ENCODE measurements at places on chromosomes 7 and 10.

- no peak for DNase-seq
These were observed 37.7 kb downstream of the PRKG1 start for GRCh38 chr10:51112013-51112412.

DNA sequence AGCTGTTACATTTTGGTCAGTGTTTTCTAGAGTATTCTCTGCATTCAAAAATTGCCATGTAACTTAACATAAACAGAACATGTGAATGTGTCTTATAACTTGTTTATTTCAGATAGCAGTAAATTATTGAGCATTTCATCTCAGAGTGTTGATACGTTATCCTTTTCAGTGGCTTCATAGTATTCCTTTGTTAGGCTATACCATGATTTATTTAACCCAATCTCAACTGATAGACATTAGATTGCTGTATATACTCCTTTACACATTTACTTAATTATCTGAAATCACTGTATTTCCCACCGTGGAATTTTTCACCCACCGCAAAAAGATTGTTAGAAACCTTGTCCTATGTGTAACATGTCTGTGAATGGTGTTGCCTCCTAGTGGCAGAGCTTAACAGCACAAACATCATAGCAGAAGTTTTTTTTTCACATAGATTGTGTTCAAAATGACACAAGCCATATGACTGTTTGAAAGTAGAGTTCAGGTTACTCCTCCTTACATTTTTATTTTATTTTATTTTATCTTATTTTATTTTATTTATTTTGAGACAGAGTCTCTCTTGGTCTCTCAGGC, 21.4 kb downstream of the SLF2 start:
- DNase-seq: no peak

- DNase-seq: no peak
These were observed 241.5 kb downstream of the WDR37 start for GRCh38 chr10:1297566-1298301.

DNA sequence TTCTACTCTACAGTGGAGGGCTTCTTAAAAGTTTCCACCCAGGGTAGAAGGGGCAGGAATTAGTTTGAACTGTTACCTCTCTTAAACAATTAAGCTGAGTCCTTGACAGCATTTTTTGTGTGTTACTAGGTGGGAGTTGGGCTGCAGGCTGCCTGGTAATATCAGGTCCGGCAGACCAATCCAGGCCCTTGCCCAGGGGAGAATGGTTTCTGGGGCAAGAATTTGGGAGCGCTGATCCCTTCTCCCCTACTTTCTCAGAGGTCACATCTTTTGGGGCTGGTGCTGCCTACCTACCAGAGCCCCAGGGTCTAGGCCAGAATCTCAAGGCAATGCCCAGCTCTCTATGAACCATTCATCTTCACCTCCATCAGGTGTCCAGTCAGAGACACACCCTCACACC, 1.6 kb downstream of the PPRC1 start:
- DNase-seq: no peak

GRCh38 chr10:106711313-106711906, 453.1 kb downstream of the SORCS1 start:
- no peak for DNase-seq

DNA sequence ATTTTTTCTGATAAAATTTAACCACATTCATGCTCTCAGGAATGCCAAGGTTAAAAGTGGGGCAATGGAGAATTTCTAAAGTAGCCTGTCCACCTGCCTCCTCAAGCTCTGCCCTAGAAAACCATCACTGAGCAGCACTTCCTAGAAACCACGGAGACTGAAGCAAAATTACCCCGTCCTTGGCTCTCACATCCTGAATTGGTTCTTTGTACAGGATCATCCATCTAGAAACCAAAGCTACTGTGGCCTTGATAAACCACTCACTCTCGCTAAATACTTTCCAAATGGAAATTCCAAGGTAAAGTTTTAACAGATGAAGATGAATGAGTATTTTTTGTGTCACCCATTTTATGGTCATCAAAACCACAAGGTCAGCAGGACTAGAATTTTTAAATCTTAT, 96.6 kb downstream of the AVL9 start:
- DNase-seq: no peak

GRCh38 chr7:45129181-45129800, 17.8 kb upstream of the TBRG4 start:
- DNase-seq: no peak
